ENCODE measurements at places on chromosomes 2 and 18. TPM values are rescaled to one million over a fixed set of nuclear protein-coding genes. Genes with fewer than 3 reads are reported as not detected.
A peak's percentile ranks its signal among the peaks of the same experiment; 100 is the strongest.

MTCL1 gene
- polyA plus RNA-seq = 2.7 TPM

TNFAIP6 gene
- polyA plus RNA-seq = not detected

GRCh38 chr2:23380562-23381065 is 4.4 kb upstream of the KLHL29 start:
- H3K36me3 ChIP-seq = no peaks in the 10 kb centered on the region
- no peak overlapping the region for H3K4me3 ChIP-seq
- H3K27me3 ChIP-seq = peaks cover 10% of the 10 kb centered on the region
- H3K27ac ChIP-seq = no peak overlapping the region
- DNase-seq = peak; percentile 65

DNA sequence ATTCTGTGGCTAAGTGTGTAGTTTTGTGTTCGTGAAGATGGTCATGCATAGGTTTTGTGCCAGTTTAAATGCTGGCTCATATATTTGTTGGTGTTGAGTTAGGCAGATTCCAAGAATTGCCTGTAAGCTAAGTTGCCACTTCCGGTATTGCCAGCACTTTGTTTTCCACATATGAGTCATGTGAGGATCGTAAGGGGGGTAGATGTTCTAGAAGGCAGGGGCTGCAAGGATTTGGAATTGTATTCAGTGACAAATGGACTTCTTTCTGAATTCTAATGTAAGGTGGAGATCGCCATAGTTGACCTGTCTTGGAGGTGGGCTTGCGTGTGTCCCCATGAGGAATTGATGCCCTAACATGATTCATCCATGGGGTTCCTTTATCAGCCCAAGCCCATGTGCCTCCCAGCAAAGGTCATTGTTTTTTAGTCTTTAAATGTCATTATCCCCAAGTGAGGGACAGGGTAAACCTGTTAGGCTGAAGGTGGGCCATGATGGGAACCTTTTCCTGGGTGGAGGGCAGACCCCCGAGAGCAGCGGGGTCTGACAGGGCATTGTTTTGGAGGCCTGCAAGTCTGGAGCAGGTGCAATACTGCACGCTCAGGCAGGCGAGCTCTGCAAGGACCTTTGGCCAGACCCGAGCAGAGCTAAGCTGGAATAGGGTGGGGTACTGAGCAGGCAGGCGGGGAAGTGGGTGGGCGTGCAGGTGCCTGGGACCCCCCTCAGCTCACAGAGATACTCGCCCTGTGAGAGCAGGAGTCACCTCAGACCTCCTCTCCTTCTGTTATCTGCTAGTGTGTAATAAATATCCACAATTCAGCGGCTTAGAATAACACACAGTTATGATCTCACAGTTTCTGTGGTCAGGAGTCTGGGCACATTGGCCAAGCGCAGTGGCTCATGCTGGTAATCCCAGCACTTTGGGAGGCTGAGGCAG is 77.4 kb downstream of the LRRFIP1 start:
- H3K27me3 ChIP-seq = no peaks in the 10 kb centered on the region
- no peaks in the 10 kb centered on the region for H3K36me3 ChIP-seq
- no peak overlapping the region for H3K27ac ChIP-seq
- peaks cover 58% of the 10 kb centered on the region for H3K4me1 ChIP-seq
- DNase-seq = no peak

All from B cell (primary cell).